ENCODE measurements at places on chromosomes 1 and 21.

DNA sequence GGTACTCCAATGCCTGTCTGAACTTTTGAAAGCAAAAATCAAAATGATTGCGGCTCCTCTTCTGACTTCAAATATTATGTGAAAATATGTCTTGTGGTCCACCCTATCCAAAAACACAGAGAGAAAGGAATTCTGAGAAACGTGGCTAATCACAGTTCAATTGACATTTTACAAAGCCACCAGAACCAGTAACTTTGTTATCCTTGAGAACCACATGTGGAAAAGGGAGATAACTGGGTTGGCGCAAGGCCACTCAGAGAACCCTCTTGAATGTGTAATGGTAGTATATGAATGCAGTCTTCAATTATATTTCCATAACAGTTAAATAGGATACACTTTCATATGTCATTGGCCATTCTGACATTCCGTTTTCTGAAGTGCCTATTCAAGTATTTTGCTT lies 1030.0 kb upstream of the TMPRSS15 start:
- DNase-seq = no peak

- DNase-seq = no peak
These were observed 133.4 kb downstream of the DMRTB1 start for GRCh38 chr1:53592521-53592982.

DNA sequence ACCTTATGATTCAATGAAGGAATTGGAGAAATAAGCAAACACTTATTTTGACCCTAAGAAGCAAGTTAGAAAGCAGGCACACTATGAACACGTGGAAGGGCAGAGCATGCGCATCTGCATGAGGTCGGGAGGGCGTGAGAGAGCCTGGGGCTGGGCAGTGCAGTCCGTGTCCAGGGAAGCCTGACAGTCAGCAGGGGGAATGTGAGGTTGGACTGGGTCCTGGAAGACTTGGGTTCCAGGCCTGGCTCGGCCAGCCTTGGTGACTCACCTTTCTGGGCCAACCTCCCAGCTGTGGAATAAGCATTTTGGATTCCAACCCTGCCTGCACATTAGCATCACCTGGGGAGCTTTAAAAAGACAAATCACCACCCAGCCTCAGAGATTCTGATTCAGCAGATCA lies 26.6 kb upstream of the LMX1A start:
- peak; percentile 11 for DNase-seq

GRCh38 chr21:21845901-21846300 lies 847.7 kb downstream of the NCAM2 start:
- no peak for DNase-seq

DNA sequence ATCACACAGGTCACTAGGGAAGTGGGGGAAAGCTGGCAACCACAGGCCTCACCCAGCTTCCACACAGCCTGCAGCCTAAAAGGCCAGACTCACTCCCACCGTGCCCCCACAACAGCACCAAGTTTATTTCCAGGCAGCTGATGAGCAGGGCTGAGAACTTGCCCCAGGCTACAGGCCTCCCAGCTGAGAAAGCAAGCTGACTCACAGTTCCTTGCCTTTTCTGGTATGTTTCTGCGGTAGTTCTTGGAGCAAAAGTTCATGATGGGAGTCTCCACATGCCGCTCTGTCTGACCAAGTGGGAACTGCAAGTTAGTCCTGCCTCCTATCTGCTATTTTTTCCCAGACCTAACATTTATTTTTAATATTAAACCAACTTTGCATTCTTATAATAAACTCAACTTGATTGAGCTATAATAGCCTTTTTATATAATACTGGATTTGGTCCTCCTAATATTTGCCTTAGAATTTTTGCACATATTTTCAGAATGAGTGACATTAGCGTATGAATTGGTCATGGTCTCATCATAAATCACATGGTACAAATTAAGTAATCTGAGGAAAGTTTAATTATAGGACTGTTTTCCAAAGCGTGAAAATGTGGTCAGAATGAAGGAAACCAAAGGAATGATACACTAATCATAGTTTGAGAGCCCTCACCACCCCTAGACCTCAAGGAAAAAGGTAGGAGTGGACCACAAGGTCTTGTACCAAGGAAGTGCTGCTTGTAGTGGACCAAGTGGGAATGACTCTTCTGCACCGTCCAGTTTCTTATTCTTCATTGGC lies 30.7 kb downstream of the RPAP2 start:
- DNase-seq = peak; percentile 92

DNA sequence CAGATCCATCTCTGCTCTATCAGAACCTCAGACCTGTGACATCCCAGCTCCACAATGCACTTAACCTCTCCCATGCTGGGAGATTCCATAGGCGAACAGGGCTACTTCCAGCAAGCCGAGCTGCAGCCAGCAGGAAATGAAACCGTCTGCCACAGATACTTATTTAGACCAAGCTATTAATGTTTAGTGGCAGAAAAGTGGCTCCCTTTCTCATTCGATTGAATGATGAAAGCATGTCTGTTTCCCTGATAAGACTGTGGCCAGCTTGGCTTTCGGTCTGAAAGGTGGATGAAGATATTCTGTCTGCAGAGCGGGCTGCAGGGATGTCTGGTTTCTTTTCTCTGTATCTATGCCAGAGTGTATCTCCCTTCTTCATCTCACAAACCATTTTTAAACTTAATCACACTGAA lies 146.4 kb downstream of the GREM2 start:
- peak; percentile 15 for DNase-seq

DNA sequence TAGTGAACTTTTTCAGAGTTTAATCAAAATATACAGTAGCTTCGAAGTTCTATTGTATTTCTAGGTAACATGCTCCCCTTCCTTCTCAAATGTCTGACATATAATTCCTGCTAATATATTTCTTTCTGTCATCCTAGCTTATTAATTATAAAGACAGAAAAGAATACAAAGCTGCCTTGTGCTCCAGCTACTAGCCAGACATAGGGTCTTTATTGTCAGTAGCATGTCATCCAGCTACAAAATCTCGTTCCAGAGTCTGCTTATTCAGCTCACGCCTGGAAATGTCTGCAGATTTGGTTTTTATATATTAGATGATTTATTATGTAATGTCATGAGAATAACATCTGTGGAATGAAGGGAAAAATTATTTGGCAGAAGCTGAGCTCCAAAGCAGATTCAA lies 1102.8 kb downstream of the BRINP3 start:
- DNase-seq = no peak

- DNase-seq = no peak
These were observed 260.6 kb downstream of the SMYD3 start for GRCh38 chr1:246246430-246246829.

- DNase-seq = no peak
These were observed 276.9 kb downstream of the PTBP2 start for GRCh38 chr1:96998466-96998865.

GRCh38 chr21:41142051-41142795 lies 25.7 kb upstream of the BACE2 start:
- DNase-seq = peak; percentile 44

DNA sequence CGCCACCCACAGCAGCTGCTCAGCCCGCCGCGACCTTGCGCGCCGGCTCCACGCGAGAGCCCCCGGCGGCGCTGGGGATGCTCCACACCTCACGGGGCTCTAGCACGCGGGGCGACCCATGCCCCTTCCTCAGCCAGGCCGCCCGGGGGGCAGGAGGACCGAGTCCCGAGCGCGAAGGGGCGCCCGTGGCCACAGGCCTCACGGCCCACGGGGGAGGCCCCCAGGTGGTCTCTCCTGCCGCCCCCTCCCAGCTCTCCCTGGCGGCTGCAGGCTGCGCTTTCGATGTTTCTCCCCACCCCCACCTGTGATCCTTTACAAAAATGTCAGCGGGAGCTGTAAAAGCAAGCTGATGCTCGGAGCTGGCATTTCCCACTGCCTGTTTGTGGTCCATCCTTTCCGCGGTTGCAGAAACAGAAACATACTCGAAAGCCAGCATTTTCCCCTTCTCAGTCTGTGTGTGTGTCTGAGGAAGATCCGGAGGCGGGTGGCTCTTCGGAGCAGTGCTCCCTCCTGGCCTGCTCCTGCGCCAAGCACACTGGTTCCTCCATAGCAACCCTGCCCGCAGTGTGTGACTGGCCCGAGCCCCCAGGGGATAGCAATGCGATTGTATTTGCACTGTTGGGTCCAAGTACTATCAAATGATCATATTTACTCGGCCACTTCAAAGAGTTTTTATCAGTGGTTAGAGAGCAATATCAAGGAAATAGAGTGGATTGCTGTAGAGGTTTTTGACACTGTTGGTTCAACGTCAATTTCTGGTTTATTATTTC lies 2.1 kb downstream of the KIF26B start:
- DNase-seq = no peak

GRCh38 chr1:83626603-83627002 lies 372.3 kb downstream of the TTLL7 start:
- peak; percentile 17 for DNase-seq

GRCh38 chr1:54795356-54795665 lies 5.8 kb downstream of the TTC22 start:
- no peak for DNase-seq

- DNase-seq = no peak
These were observed 238.4 kb downstream of the GPATCH2 start for GRCh38 chr1:217392441-217392840.

- peak; percentile 92 for DNase-seq
These were observed 97.2 kb upstream of the ARTN start for GRCh38 chr1:43836267-43836951.

- no peak for DNase-seq
These were observed 36.5 kb downstream of the PIK3CD start for GRCh38 chr1:9687874-9688582.

GRCh38 chr1:201591348-201591747 lies 52.4 kb downstream of the NAV1 start:
- DNase-seq = no peak

DNA sequence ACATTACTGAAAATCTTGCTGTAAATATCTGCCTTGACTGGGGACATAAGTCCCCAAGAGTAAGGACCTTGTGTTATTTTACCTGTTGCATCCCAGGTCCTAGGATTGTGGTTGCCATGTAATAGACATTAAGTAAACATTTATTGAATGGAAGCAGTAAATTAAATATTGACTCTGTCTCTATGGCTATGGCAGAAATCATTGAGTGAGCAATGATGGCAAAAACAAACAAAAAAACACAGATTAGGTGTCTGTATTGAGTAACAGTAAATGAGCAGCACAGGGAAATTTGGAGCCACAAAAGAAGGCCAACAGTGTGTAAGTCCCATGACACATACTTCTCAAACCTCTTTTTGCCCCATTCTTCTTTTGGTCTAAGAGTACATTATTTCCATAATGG lies 240.4 kb downstream of the NFIA start:
- DNase-seq = no peak

DNA sequence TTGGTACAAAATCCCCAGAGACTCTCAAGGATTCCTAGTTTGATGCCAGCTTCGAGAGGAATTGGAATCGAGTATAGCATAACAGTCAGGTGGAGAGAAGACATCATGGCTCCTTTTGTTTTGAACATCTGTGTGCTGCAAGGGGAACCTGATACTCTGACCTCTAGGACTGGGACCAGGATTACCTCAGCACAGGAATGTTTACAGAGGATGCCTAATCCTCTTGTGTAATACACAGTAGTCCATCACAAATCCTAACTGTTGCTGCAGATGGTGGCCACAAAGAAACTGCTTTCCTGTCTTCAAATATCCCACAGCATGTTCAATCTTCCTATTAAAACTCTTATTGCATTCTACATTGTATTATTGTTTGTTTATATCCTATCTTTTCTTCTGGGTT lies 111.8 kb upstream of the PRMT6 start:
- DNase-seq = peak; percentile 34

GRCh38 chr1:108557296-108557695 lies 2.6 kb upstream of the EEIG2 start:
- no peak for DNase-seq

- peak; percentile 74 for DNase-seq
These were observed 45.2 kb downstream of the RPS6KA1 start for GRCh38 chr1:26574719-26575251.

DNA sequence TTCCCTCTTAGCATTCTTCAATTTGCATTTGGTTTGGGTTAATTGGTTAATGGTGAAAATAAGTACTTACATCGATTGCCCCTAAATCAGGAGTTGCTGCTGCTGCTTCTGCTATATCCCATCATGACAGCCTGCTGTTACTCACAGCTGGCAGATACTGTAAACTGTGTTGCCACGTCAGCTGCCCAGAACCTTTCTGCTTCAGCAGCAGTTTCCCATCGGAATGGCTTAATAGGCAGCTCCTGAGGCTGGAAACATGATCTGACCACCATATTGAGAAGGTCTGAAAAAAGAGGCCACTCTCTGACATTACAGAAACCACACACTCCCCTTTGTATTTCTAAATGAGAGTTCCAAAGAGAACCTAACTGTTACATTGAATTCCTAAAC lies 14.3 kb upstream of the SEC16B start:
- peak; percentile 85 for DNase-seq

GRCh38 chr1:47738560-47739182 lies 258.5 kb downstream of the TRABD2B start:
- DNase-seq = peak; percentile 18

- no peak for DNase-seq
These were observed 715.4 kb downstream of the LTN1 start for GRCh38 chr21:28277324-28277723.

DNA sequence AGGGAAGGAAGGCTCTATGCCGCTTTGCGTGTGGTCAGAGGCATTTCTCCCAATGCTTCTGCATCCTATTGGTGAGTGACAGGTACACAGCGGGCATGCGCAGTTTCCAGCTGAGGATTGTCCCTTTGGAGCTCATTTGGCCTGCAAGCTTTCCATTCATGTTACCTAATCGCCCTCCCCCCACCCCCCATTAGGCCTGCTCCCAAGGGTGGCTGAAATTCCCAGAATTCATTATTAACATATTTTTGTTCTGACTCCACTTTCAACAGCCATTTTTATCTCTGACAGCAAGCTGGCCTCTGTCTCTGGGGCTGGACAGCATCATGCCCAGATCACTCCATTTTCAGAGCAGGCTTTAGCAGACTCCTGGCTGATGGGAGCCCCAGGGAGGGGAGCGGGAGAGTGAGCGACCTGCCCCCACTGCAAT lies 25.6 kb downstream of the MIS18A start:
- no peak for DNase-seq

DNA sequence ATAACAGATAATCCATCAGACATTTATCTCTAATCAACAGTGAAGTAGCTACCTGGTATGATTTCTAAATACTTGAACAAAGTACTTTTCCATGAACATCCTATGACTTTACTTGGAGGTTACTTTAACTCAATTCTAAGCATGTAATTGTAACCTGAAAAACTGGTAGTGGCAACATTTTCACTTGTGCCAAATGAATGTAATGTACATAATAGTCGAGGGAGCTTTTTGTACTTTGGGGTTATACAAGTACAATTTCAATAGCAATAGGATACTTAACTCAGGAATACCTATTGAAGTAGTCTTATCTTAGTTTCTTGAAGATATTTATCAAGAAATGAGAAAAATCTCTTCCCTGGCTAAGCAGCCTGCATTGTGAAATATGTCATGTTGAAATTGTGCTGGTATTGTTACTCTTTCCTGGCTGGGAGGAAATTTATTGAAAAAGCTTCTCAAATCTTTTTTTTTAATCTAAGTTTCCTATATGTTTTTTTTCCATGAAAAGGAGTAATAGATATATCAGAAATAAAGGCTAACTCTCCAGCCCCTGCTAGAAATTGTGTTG lies 33.7 kb upstream of the CACYBP start:
- DNase-seq = no peak

GRCh38 chr1:46577671-46578070 lies 26.2 kb upstream of the KNCN start:
- no peak for DNase-seq

GRCh38 chr1:25784575-25785051 lies 15.4 kb upstream of the SELENON start:
- DNase-seq = no peak

GRCh38 chr1:116767782-116768382 lies 13.7 kb downstream of the CD2 start:
- DNase-seq = no peak
